ENCODE measurements at places on chromosomes 5 and 9.

- DNase-seq: no peak
Observed at GRCh38 chr9:136011703-136012496, 50.7 kb upstream of the UBAC1 start.

DNA sequence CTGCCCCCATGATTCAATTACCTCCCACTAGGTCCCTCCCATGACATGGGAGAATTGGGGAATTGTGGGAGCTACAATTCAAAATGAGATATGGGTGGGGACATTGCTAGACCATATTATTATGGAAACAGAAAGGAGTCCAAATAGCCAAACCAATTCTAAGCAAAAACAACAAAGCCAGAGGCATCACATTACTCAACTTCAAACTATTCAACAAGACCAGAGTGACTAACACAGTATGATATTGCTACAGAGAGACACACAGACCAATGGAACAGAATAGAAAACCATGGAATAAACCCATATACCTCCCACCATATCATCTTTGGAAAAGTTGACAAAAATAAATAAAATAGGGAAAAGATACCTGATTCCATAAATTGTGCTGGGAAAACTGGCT is 710.5 kb upstream of the CDH9 start:
- DNase-seq: no peak

GRCh38 chr5:36558641-36559040 is 47.8 kb upstream of the SLC1A3 start:
- no peak for DNase-seq

GRCh38 chr5:37249815-37250164 is 614 bp upstream of the CPLANE1 start:
- DNase-seq: no peak

- no peak for DNase-seq
Observed at GRCh38 chr5:96297867-96298266, 135.2 kb downstream of the PCSK1 start.

- no peak for DNase-seq
Observed at GRCh38 chr5:147400881-147401280, 109.0 kb downstream of the DPYSL3 start.
